Cardiac septum (tissue), 1 donor: ENCODE measurements at places on chromosomes 5 and 9. TPM values are rescaled to one million over a fixed set of nuclear protein-coding genes. Genes with fewer than 3 reads are reported as not detected.

SPATA31E1 gene
- total RNA-seq, result not detected

PCDHGB6 gene
- total RNA-seq, result 11.9 TPM

NEUROG1 gene
- total RNA-seq, result not detected

MEIKIN gene
- not detected for total RNA-seq

ENTPD8 gene
- total RNA-seq, result not detected

CARTPT gene
- not detected for total RNA-seq
